ENCODE measurements at places on chromosomes 4 and X.

- no peak for DNase-seq
These were observed 489.3 kb downstream of the INPP4B start for GRCh38 chr4:142356801-142357200.

DNA sequence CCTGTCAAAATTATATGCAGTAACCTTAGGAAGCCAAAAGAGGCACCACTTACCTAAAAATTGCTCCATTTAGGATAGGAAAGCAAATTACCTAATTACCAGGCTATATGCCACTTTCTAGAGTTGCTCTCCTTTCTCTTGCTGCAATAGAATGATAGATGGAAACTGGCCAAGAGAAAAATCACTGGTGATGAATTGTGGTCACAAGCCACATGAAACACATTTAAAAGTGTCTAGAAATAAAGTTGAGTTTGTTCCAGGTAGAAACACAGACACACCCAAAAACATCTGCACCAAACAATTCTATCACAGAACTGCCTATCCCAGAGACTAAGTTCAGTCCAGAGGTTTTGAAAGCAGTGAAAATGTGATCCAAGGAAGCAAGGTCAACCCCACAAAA, 337.7 kb downstream of the PCDH19 start:
- DNase-seq, result no peak

- DNase-seq, result no peak
These were observed 105.7 kb upstream of the PDLIM3 start for GRCh38 chr4:185640811-185641675.

GRCh38 chr4:121072224-121073003, at the start of gene NDNF:
Gene NDNF (minus strand): TSS chr4:121072535. CDS start chr4:121045837, 26,698 bp downstream.
- DNase-seq, result no peak

- DNase-seq, result no peak
These were observed 754 bp upstream of the KLF3 start for GRCh38 chr4:38663090-38663800.

GRCh38 chrX:21616386-21616785, 41.7 kb downstream of the KLHL34 start:
- no peak for DNase-seq

DNA sequence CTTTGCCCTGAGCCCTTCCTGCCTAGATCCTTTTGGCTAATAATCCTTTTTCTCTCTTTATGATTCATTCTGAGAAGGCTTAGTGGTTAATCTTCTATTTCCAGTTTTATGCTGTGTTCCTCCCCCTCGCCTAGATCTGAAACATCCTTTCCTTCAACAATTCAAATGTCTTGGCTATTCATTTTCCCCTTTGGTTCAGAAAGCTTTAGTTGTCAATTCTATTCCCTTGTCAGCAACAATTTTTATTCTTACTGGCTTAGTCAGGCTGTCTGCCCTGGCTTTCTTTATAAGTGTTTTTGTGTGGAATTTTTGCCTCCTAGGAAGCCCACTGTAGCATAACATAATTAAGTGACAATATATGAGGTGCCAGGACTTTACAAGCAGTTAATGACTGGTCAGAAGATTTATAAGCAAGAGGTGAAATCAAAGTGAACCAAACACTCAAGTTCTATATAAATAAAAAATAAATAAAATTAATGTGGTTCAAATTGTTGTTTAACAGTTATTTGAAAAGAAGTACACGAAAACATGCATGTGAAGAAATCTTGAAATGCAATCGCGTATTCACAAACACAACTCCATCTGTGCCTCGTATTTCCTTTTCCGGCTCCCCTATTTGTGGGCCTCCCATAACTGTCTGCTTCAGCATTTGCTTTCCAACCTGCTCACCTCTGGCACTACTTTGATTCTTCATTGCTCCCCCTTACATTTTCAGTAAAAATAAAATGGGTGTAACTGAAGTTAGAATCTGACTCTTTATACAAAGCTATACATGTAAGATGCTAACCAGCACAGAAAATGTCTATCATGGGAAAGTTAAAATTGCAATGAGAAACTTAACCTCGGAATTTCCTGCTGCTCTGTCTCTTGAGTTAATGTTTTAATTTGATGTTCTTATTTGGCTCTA, 235.4 kb downstream of the SPRY1 start:
- no peak for DNase-seq

- no peak for DNase-seq
These were observed 41.3 kb upstream of the ASMTL start for GRCh38 chrX:1493877-1494510.

GRCh38 chr4:6892190-6892908, 17.3 kb upstream of the TBC1D14 start:
- no peak for DNase-seq

DNA sequence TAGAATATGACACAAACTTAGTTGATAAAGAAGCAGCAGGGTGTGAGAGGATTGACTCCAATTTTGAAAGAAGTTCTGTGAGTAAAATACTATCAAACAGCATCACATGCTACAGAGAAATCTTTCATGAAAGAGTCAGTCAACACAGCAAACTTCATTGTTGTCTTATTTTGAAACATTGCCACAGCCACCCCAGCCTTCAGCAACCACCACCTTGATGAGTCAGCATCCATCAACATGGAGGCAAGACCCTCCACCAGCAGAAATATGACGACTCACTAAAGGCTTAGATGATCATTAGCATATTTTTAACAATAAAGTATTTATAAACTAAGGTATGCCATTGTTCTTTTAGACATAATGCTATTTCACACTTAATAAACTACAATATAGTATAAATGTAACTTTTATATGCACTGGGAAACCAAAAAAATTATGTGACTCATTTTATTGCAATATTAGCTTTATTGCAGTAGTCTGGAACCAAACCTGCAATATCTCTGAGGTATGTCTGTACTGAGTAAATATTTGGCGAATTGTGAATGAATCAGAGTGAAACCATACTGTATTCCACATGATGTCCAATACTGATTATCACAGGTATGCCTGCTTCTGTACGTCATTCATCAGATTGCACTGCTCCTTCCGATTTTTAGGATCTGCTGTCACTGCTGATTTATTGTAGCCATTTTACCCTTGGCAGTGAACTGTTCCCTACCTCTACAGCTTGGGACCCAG, 11.6 kb downstream of the FRMPD4 start:
- no peak for DNase-seq

DNA sequence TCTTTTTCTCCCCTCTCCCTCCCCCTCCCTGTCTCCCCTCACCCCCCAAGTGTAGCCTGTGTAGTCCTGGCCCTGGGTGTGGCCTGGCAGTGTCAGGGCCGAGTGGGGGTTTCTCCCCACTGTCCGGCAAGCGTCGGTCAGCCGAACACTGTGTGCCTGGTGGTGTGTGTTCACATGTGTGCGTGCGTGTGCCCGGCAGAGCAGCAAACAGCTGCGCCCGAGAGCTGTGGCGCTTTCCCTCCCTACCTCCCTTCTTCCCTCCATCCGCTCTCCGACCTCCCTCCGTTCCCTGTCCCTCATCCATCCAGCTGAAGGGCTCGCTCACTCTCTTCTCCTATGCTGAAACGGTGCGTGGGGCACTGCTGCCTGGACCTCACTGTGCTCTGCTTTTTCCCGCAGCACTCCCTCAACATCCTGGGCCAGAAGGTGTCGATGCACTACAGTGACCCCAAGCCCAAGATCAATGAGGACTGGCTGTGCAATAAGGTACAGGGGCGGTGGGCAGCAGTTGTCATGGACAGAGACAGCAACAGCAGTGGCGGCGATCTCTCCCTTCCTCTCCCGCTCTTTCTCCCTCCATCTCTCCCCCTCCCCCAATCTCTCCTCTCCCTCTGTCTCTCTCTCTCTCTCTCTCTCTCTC, 17.4 kb upstream of the UBA1 start:
- DNase-seq, result no peak

GRCh38 chr4:54085284-54085683, 14.7 kb upstream of the GSX2 start:
- DNase-seq, result peak; percentile 11

GRCh38 chr4:161828061-161828460, 335.7 kb downstream of the FSTL5 start:
- DNase-seq, result no peak

DNA sequence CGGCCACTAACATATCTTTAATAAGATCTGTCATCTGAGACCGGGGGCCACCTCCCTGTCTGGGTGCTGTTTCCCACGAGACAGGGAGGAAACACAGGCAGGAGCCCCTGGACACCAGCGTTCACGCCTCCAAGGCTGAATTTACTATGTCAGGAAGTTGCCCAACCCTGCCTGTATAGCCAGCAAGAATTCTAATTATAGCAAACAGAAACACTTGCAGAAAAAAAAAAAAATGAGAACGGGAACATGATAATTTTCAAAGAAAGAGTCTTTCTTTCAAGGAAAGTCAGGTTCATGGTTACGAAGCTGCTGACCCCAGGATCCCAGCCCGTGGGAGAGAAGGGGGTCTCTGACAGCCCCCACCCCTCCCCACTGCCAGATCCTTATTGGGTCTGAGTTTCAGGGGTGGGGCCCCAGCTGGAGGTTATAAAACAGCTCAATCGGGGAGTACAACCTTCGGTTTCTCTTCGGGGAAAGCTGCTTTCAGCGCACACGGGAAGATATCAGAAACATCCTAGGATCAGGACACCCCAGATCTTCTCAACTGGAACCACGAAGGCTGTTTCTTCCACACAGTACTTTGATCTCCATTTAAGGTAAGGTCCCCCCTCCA, at the start of gene IL3RA:
Gene IL3RA (plus strand): TSS at position 455 of the 613 bp plus-strand sequence. CDS start 4,981 bp downstream, outside the sequence.
- no peak for DNase-seq

- no peak for DNase-seq
These were observed 13.0 kb upstream of the ARX start for GRCh38 chrX:25028726-25029125.

GRCh38 chr4:95929448-95930064, 89.7 kb downstream of the PDHA2 start:
- DNase-seq, result no peak

- no peak for DNase-seq
These were observed 57.1 kb upstream of the DDX3X start for GRCh38 chrX:41276661-41277506.

DNA sequence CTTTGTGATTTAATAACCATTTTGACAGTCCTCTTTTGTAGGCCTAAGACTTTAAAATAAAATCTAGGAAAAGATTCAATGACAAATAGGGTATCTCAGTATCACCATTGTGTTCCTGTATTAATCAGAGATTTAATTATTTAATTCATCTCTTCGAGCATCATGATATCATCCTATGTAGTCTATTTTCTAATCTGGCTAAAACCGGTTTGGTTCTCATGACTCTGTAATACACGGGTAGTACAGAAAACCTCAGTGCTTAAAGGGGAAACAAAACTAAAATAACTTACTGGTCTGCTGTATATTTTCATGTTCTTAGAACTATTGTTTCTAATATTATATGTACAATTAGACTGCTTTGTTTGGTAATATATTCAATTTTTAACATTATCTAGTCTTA, 23.7 kb upstream of the FBXW7 start:
- DNase-seq, result no peak
